CD4-positive, alpha-beta T cell (primary cell): ENCODE measurements at places on chromosomes 2 and 18. TPM values are rescaled to one million over a fixed set of nuclear protein-coding genes. Genes with fewer than 3 reads are reported as not detected.

ANKRD30B gene
- not detected for total RNA-seq

TPO gene
- total RNA-seq: 0.27 TPM

- H3K4me1 ChIP-seq: no peaks in the 10 kb centered on the region
- no peak for DNase-seq
- no peak overlapping the region for H3K27ac ChIP-seq
- H3K4me3 ChIP-seq: no peak overlapping the region
- H3K27me3 ChIP-seq: no peaks in the 10 kb centered on the region
Observed at GRCh38 chr2:134727385-134727784, 8.6 kb upstream of the TMEM163 start.

DNA sequence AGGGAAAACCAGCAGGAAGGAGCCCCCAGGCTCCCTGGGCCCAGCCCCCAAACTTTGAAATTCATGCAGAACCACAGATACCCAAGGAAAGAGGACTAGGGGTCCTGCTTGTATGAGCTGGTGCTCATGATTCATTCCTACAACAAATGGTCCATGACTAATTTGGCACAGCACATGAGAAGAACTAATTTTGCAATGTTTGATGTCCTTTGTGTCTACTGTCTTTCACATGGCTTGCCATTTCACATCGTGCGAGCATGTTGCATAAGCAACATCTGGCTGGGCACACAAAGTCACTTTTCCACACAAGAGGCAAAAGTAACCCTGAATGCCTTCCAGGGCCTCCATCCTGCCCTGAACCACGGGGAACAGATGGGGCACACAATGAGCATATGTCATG lies 149.6 kb upstream of the APCDD1 start:
- H3K4me1 ChIP-seq: no peaks in the 10 kb centered on the region
- no peaks in the 10 kb centered on the region for H3K36me3 ChIP-seq
- no peak for DNase-seq

DNA sequence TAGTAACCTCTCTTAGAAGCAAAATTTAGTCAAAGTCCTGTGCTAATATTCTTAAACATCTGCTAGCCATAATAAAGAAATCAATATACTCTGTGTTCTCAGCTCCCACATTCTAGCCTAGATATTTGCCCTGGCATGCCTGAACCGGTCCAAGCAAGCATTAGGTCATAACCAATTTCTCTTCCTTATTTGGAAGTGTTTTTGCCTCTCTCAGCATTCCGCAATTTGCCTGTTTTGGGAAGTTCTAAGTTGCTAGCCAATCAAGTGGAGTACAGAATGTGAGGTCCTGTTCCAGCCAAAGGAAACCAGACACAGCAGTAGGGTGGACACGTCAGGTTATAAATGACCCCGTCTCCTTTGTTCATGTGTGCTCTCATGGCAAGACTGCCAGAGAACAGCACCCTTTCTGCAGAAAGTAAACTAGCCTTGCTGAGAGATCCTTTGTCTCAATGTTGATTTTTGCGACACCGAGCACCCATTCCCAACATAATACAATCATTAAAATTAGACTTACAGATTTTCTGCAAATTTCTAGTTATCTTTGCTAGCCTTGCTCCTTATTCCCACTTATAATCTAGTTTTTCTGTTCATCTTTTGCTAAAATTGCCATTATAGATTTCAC lies 13.0 kb upstream of the SULT1C4 start:
- no peak overlapping the region for H3K27ac ChIP-seq
- H3K4me3 ChIP-seq: no peak overlapping the region
- H3K27me3 ChIP-seq: peaks cover 2% of the 10 kb centered on the region
- H3K4me1 ChIP-seq: no peaks in the 10 kb centered on the region

GRCh38 chr2:158967114-158967730 lies 1.2 kb upstream of the TANC1 start:
- H3K4me3 ChIP-seq: no peak overlapping the region
- peaks cover 20% of the 10 kb centered on the region for H3K27me3 ChIP-seq
- no peak overlapping the region for H3K27ac ChIP-seq
- H3K4me1 ChIP-seq: peaks cover 23% of the 10 kb centered on the region
- no peaks in the 10 kb centered on the region for H3K36me3 ChIP-seq
- no peak for DNase-seq

- peaks cover 8% of the 10 kb centered on the region for H3K36me3 ChIP-seq
- no peak overlapping the region for H3K27ac ChIP-seq
- no peak for DNase-seq
- peaks cover 6% of the 10 kb centered on the region for H3K4me1 ChIP-seq
Observed at GRCh38 chr18:5285326-5285725, 10.2 kb downstream of the ZBTB14 start.

DNA sequence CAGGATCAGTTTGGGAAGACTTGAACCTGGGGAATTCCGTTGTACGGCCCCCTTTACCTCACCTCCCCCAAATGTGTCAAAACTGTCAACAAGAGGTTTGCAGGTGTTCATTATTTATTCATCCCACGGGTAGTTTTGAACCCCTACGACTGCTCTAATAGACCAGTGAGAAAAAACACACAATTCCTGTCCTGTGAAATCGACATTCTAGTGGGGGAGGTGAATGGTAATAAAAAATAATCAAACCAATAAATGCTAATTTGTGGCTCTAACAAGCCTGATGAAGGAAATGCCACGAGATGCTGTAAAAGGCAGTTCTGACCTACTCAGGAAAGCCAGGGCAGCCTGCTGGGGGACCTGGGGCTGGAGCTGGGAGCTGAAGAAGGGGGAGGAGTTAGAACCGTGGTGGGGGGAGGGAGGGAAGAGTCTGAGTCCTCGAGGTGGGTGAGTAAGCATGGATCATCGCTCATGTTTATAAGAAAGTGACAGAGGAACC lies 463 bp upstream of the DNAJB2 start:
- peaks cover 43% of the 10 kb centered on the region for H3K4me1 ChIP-seq
- H3K36me3 ChIP-seq: peaks cover 35% of the 10 kb centered on the region
- H3K4me3 ChIP-seq: peak overlapping the region; percentile 66
- H3K27me3 ChIP-seq: no peaks in the 10 kb centered on the region
- no peak for DNase-seq
